Esophagus squamous epithelium (tissue), 5 donors: ENCODE measurements at places on chromosomes 16 and 17. TPM values are rescaled to one million over a fixed set of nuclear protein-coding genes. Genes with fewer than 3 reads are reported as not detected.

DNA sequence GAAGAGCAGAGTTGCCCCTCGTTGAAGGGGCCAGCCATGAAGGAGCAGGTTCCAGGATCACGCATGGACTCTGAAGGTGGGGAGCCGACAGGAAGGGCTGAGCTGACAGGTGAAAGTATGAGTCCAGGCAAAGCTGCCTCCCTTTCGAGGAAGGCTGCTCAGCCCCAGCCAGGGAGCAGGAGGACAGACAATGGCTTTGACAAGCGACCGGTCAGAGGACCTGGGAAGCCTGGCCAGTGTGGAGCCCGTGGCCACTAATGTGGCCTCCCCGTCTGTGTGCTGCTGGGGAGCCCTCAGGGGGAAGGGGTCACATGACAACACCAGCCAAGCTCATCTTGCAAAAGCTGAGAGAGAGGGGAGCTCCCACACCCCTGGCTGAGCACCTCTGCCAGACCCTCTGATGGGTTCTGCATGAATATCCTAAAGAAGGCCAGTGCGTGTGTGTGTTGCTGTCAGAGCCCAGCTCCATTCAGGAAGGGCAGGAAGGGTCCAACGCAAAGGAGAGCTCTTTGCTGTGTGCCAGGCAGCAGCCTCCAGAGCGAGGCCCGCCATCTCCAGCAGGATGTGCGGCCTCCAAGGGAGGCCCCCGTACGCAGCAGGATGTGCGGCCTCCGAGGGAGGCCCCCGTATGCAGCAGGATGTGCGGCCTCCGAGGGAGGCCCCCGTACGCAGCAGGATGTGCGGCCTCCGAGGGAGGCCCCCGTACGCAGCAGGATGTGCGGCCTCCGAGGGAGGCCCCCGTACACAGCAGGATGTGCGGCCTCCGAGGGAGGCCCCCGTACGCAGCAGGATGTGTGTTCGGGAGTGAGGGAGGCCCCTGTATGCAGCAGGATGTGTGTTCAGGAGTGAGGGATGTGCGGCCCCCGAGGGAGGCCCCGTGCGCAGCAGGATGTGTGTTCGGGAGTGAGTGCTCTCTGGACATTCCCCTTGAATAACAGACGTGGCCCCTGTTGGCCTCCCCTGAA lies 102.1 kb upstream of the CHMP6 start:
- no peak for DNase-seq

GRCh38 chr16:85847681-85848601 lies 48.4 kb downstream of the COX4I1 start:
- no peak for DNase-seq

- no peak for DNase-seq
Observed at GRCh38 chr17:78174346-78174869, 6.0 kb downstream of the SYNGR2 start.

- DNase-seq, result no peak
Observed at GRCh38 chr17:44451832-44452231, 51.4 kb downstream of the GPATCH8 start.

GRCh38 chr16:27317738-27318391 lies 4.1 kb downstream of the IL4R start:
- no peak for DNase-seq

GRCh38 chr17:40366076-40366860 lies 1.7 kb upstream of the GJD3 start:
- no peak for DNase-seq

DNA sequence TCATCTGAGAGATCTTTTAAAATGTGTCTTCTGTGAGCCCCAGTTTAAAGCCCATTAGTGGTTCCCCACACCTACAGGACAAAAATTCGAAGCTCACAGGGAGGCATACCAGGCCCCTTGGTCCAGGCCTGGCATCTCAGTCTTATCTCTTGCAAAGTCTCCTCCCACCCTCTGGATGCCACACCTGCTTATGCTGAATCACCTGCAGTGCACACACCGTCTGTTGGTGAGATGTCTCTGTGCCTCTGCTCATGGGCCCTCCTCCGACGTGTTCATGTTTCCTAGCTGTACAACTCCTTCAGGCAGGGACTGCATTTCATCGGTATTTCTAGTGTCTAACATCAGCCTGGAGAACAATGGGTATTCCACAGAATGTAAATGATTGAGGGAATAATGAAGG lies 41.6 kb downstream of the RNF157 start:
- no peak for DNase-seq

The CA5A gene
- not detected for total RNA-seq

The CACNA1G gene
- total RNA-seq, result 0.13 TPM

The CCL3 gene
- not detected for total RNA-seq

The RNF157 gene
- total RNA-seq, result 0.26 TPM

The FOXN1 gene
- total RNA-seq, result 10.5 TPM
